ENCODE measurements at places on chromosomes 6 and 20.

GRCh38 chr6:150567380-150567779, 32.3 kb upstream of the PLEKHG1 start:
- DNase-seq, result no peak

- DNase-seq, result no peak
Observed at GRCh38 chr20:51373713-51374455, 168.6 kb downstream of the NFATC2 start.

DNA sequence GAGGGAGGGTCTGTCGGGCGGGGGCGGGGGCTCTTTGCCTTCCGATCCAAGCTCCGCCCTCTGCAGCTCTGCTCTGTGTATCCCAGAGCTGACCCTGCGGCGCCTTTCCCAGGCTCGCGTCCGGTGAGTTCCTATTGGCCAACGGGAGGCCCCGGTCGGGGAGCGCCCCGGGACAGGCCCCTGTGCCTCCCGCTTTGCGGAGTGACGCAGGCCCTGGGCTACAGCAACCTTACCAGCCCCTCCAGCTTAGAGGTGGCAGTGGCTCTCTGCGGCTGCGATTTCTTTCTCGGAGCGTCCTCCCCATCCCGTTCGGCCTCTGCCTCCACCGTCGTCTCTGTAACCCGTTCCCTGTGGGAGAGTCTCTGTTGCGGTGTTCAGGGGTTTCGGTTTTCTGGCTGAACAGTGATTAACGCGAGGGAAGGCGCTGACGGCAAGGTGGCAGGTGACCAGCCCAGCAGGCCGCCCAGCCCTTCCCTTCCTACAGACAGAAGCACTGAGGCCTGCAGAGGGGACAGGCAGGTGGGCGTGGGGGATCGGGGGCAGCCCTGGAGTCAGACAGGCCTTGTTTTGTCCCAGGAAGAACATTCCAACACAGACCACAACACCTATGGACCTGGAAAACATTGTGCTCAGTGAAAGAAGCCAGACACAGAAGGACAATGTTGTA, 18.1 kb upstream of the CEBPB start:
- no peak for DNase-seq

DNA sequence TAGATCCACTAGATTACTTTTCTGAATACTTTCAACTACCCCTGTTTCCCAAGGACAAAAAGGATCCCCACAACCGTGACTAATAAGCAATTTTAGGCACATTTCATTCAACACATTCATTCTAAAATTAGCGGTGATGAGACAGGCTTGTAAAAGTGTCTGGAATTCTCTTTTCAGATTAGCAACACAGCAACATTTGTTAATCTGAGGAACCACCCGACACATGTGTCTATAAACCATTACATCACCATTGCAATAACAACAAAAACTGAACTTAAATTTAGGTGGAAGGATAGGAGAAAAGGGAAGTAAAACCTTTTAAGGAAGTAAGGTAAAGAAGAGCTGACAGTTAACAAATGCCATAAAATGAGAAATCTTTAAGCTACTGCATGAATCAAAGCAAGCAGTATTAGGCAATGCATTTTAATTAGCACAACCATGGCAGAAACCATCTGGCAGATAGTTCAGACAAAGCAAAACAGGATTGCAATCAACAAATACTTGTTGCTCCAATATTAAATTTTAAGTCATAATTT, 49.1 kb downstream of the MAP3K7 start:
- no peak for DNase-seq

- no peak for DNase-seq
Observed at GRCh38 chr6:134187751-134188150, 130.2 kb downstream of the SGK1 start.

DNA sequence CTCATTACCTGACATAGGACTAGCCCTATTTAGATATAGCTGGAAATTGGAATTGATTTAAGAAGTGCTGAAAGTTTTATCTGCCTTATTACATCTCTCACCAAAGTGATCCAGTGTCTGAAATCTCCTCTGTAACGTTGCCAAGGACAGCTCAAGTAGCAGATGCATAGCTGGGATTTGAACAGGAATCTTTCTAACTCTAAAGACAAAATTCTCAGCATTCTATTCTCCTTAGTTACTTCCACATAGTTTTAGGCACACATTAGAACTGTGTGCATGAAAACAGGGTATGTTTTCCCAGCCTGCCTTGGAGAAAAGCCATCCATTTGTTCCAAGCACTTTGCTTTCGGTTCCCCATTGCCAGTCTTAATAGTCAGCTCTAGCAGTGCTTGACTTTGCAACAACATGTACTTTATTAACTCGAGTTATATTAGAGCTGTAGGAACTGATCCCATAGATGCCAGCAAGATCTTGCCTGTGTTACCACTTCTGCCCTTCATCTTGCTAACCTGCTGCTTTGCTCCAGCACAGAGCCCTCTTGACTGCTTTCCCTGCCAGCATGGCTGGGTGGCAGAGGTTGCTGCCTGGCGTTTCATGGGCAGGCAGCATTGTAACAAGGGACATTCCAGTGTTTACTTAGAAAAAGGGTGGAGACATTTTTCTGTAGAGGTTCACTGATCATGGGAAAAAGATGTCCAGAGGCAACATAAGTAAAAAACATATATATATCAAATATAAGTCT, 56.1 kb upstream of the STMND1 start:
- no peak for DNase-seq

GRCh38 chr6:18436341-18436740, 49.2 kb downstream of the RNF144B start:
- no peak for DNase-seq

GRCh38 chr6:156989159-156989806, 212.1 kb downstream of the ARID1B start:
- no peak for DNase-seq

- DNase-seq, result no peak
Observed at GRCh38 chr20:13231031-13231752, 10.1 kb downstream of the ISM1 start.

DNA sequence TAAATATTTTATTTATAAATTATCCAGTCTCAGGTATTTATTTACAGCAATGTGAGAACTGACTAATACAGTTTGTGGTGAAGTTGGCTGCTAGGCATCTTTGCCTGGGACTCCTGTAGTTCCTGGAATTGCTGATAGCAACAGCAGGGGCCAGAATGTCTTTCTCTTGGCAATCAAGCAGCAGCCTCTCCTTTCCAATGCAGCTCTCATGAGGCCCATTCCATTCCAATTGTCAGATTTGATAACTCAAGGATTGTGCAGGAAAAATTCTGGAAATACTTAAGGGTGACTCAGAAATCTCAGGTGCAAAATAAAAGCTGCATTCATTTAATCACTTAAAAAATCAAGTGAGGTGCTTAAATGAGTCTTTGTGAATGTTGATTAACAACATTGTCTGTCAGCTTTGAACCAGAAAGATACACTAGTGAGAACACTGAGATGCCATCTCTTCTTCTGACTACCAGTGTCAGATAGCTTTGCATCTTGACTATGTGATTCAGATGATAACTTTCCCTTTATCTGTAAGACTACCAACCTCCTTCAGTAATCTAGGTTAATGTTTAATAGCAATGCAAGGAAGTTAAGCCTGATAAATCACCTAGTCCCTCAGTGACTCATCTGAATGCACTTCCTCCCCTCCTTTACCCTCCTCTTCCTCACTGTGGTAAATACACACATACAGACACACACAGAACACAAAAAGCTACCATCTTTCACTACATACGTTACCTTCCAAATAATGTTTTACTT, 32.1 kb upstream of the COL21A1 start:
- no peak for DNase-seq

DNA sequence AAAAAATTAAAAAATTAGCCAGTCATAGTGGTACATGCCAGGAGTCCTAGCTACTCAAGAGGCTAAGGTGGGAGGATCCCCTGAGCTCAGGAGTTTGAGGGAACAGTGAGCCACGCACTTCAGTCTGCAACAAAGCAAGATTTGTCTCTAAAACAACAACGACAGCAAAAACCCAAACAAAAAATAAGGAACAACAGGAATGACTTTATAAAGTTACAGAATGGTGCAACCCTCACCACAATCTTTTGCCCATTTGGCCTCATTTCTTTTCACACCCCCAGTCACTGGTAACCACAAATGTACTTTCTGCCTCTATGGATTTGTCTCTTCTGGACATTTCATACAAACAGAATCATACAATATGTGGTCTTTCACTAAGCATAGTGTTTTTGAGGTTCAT, 16.7 kb upstream of the ZFAND3 start:
- DNase-seq, result no peak

- DNase-seq, result no peak
Observed at GRCh38 chr20:63118303-63119120, 97.4 kb downstream of the YTHDF1 start.
